ENCODE measurements at places on chromosomes 2 and 18. TPM values are rescaled to one million over a fixed set of nuclear protein-coding genes. Genes with fewer than 3 reads are reported as not detected.

DNA sequence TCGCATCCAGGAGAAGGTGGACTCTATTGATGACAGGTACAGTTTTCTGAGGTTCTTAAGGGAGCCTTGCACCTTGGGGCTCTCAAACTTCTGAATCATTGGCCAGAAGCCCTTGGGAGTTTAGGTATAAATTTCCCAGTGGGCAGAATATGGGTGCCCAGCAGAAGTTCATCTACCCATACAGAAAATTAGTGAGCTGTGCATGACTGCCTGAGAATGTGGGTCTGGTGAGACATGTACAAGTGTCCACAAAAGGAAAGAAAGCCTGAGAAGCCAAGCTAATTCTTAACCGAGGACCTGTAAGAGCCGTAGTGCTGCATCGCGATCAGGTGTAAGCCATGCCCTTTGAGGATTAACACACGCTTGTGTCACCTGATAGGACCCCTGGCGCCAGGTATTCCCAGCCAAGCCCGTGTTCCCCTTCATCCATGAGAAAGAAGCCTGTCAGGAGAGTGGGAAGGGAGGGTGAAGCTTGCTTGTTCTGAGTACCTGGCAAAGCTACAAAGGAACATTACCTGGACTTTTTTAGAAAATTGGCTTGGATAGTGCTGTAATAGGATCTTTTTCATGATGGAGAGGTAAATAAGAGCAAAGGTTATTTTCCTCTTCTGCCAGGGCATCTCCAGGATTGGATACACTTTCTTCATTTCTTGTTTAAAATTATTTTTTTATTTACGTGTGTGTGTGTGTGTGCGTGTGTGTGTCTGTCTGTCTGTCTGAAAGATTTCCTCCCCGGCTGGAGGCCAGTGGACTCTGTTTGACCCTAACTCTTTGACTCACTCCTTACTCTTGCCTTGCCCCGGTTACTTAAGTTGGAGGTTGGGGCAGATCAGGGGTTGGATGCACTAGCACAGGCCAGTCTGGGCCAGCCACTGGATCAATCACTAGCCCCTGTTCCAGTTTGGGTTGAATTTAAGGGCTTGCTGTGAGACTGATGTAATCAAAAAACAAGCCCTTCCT is 90.4 kb upstream of the EML6 start:
- H3K27me3 ChIP-seq: no peaks in the 10 kb centered on the region
- DNase-seq: no peak
- peaks cover 30% of the 10 kb centered on the region for H3K36me3 ChIP-seq
- no peak overlapping the region for H3K27ac ChIP-seq
- no peaks in the 10 kb centered on the region for H3K4me1 ChIP-seq

Gene MARCO
- total RNA-seq: 3.7 TPM

Gene LBX2
- 0.50 TPM for total RNA-seq

Gene ASB3
- total RNA-seq: 12.3 TPM

Data from colonic mucosa (tissue), 4 donors.